Activated CD4-positive, alpha-beta T cell treated with anti-CD3 and anti-CD28 coated beads, Interleukin-2, amount 10 ng/mL, durations not matched to agents 7 days and 5 days (primary cell): ENCODE measurements at places on chromosomes 2 and 18. TPM values are rescaled to one million over a fixed set of nuclear protein-coding genes. Genes with fewer than 3 reads are reported as not detected.
A peak's percentile ranks its signal among the peaks of the same experiment; 100 is the strongest.

DNA sequence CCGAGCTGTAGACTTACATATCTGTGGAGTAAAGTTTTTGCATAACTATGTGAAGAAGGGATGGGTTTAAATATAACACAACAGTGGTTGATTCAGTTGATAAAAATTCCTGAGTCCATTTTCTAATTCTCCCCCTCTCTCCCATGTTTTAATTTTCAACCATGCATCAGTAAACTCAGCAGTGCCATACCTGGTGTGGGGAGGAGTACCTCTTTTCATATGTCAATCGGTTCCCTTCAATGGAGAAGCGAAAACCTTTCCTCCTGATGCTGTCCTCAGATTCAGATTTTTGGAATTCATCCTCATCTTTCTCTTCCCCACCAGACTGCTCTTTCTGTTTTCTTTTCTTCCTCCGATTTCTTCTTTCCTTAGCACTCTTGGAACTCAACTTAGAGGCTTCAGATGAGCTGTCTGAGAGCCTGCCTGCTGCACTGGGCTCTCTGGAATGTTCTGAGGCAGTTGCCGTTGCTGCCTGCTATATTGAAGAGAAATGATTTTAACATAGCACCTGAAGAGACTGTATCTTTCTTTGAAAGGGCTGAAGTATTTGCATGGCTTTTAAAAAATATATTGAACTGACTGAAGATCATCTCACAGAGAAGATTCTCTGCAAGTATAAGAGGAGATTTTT lies 82.9 kb downstream of the SCN1A start:
- DNase-seq, result no peak

DNA sequence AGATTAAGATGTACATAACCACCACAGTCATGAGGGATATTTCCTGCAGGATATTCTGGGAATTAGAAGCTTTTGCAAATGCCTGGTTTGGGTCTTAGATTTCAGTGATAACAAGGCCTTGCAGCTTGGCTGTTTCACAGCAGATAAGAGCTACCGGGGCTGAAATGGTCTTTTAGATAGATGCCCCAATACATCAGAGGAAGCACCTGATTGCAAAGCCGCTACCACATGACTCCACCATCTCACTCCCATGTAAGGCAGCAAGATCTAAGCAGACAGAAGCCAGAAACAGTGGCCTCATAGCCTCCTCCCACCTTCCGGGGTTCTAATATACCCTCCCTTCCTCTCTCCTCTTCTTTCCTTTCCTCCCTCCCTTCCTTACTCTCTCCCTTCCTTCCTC lies 31.1 kb upstream of the EPG5 start:
- DNase-seq, result peak; percentile 36

The RBKS gene
- total RNA-seq, result 1.2 TPM

DNA sequence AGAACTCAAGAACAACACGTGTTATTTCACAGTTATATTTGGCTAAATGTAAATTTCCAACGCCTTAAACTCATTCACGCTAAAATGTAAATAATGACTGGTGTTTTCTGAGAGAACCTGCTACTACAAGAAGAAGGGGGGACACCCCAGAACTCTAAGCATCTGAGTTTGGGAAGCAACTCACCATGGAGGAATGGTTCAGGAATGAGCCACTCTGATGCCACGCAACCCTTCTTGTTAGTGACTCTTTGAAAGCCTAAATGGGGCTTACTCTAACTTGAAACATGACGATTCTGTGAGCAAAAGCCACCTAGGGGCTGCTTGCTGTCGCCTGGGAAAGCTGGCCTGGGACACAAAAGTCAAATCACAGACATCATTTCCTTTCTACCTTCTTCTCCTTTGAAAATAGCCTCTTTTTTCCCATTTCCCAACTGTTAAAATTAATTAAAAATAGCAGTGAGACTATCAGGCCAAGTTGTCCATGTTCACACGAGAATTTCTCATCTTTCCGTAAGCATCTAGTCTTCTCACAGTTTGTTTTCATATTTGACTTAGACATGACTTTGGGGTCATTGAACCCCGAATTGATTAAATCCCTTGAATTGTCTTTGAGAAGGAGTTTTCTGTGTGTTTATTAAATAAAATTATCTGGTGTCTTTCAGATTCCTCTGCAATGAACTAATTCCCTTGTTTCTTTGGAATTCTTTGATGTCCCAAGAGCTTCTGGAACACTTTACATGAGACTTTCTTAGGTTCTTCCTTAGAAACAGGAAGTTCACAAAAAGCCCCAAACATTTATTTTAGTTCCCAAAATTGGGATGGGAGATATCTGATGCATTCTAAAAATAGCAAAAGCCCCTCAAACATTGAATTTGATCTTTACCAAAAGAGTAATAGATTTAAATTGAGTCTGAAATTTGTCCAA lies 75.5 kb upstream of the CABLES1 start:
- DNase-seq, result no peak

The KCNS3 gene
- not detected for total RNA-seq

The G6PC2 gene
- total RNA-seq, result not detected

The LOXHD1 gene
- 0.25 TPM for total RNA-seq

The TUBA4B gene
- not detected for total RNA-seq

GRCh38 chr2:229601396-229601795 lies 113.0 kb downstream of the DNER start:
- no peak for DNase-seq

The TMEM237 gene
- 20.0 TPM for total RNA-seq

The GPR75 gene
- 1.9 TPM for total RNA-seq

- DNase-seq, result no peak
Observed at GRCh38 chr2:97769711-97770110, 56.3 kb downstream of the ZAP70 start.

The DNER gene
- total RNA-seq, result not detected

DNA sequence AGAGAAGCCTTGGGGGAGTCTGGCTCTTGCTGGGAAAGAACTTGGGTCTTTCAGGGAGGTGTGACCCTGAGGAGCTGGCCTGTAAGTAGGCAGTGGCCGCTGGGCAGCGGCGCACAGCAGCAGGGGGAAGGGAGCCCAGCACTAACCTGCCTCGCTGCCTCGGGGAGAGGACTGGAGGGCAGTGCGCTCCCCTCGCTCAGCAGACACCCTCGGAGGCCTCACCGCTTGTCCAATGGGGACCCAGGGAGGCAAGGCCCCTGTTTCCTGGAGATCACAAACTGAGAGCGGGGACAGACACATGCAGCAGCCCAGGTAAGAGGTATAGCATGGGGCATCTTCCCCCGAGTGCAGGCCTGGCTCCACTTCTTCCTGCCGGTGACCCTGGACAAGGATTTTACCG lies 3.3 kb downstream of the DNMT3A start:
- DNase-seq, result no peak

GRCh38 chr2:190235551-190236075 lies 84.0 kb downstream of the HIBCH start:
- no peak for DNase-seq

- no peak for DNase-seq
Observed at GRCh38 chr2:63880625-63881024, 38.9 kb downstream of the UGP2 start.

The RGPD3 gene
- not detected for total RNA-seq

DNA sequence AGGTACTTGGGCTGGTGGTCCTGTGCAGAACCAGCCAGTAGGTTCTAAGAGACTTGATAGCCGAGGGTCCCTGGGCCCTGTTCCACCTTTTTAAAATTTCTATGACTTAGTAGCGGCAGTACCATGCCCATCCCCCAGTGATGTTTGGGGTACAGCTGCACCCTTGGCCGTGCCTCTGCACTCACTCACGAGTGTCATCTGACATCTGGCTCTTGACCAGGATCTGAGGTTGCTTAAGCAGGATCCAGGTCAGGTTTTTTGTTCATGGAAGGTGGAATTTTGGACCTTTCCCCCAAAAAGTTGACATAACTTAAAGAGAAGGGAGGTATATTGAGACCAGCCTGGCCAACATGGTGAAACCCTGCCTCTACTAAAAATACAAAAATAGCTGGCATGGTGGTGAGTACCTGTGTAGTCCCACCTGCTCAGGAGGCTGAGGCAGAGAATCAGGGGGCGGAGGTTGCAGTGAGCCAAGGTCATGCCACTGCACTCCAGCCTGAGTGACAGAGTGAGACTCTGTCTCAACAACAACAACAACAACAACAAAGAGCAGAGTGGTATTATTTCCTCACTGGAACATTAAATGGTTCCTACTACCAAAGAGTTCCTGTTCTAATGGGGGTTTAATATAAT lies 163.6 kb downstream of the NEDD4L start:
- no peak for DNase-seq

The TMEM247 gene
- not detected for total RNA-seq

DNA sequence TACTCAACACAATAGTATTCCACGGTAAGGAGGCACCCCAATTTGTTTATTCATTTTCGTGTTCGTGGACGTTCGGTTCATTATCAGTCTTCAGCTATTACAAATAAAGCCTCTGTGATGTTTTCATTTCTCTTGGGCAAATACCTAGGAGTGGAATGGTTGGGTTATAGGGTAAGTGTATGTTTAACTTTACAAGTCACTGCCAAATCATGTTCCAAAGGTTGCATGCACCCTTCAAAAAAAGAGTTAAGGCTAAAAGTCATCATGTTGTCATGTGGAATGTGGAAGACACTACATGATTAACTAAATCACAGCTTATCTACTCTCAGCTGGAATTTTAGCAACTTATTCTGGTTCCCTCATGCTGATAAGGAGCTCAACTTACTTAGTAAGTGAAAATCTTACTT lies 15.8 kb downstream of the INO80C start:
- no peak for DNase-seq
